Ovary (tissue), 10 donors: ENCODE measurements at places on chromosomes 4 and X. TPM values are rescaled to one million over a fixed set of nuclear protein-coding genes. Genes with fewer than 3 reads are reported as not detected.

Gene USP17L13
- polyA plus RNA-seq = not detected

Gene SOWAHD
- 0.12 TPM for polyA plus RNA-seq

Gene SPATA18
- polyA plus RNA-seq = 4.8 TPM

Gene PIR
- 23.7 TPM for polyA plus RNA-seq

Gene ZNF711
- 6.1 TPM for polyA plus RNA-seq

Gene FHIP1A
- polyA plus RNA-seq = 0.77 TPM

Gene GPC4
- 21.7 TPM for polyA plus RNA-seq

Gene CAPN6
- 1.7 TPM for polyA plus RNA-seq

Gene FABP2
- not detected for polyA plus RNA-seq

Gene TIMM17B
- polyA plus RNA-seq = 7.2 TPM

Gene IQCM
- not detected for polyA plus RNA-seq

Gene FATE1
- 1.4 TPM for polyA plus RNA-seq

Gene CT45A5
- polyA plus RNA-seq = not detected

Gene GYPA
- not detected for polyA plus RNA-seq

Gene TDO2
- polyA plus RNA-seq = 2.5 TPM

Gene SPON2
- polyA plus RNA-seq = 8.0 TPM

Gene BEX3
- polyA plus RNA-seq = 426 TPM

Gene EPGN
- polyA plus RNA-seq = 0.40 TPM

Gene KCNIP4
- polyA plus RNA-seq = 1.7 TPM

Gene TSC22D3
- polyA plus RNA-seq = 241 TPM

Gene SORCS2
- 10.9 TPM for polyA plus RNA-seq

Gene STATH
- polyA plus RNA-seq = not detected

Gene MBNL3
- 1.1 TPM for polyA plus RNA-seq

Gene ZFP42
- not detected for polyA plus RNA-seq

Gene NUDT11
- polyA plus RNA-seq = 7.5 TPM

Gene CENPVL1
- polyA plus RNA-seq = not detected

Gene CPE
- 207 TPM for polyA plus RNA-seq

Gene CITED1
- not detected for polyA plus RNA-seq

Gene MTTP
- 2.7 TPM for polyA plus RNA-seq

Gene MAGEC3
- not detected for polyA plus RNA-seq

Gene GPM6B
- 9.4 TPM for polyA plus RNA-seq

Gene CT45A2
- polyA plus RNA-seq = not detected

Gene PCSK1N
- polyA plus RNA-seq = not detected

Gene ARMCX2
- polyA plus RNA-seq = 77.1 TPM

Gene ARMCX4
- 19.3 TPM for polyA plus RNA-seq

Gene SPOCK3
- polyA plus RNA-seq = 1.6 TPM
